ENCODE measurements at places on chromosomes 6 and 20. TPM values are rescaled to one million over a fixed set of nuclear protein-coding genes. Genes with fewer than 3 reads are reported as not detected.
A peak's percentile ranks its signal among the peaks of the same experiment; 100 is the strongest.

CENPW gene
- 64.4 TPM for total RNA-seq

IRF4 gene
- total RNA-seq = not detected

DNA sequence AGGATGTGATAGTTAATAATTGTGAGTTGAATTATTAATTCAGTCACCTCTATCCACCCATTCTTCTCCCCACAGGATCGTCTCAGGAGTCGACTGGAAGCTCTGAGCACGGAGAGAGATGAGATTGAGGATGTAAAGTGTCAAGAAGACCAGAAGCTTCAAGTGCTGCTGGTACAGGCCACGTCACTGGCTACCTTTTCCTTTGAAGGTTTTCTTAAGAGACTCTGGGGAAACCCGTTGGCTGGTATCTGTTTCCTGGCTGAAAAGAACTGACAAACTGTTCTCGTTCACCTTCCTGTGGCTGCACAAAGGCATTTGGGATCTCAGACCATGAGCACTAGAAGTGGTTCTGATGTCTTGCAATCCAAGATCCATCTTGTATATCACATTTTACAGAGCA is 3.8 kb downstream of the TRIM15 start:
- H3K27ac ChIP-seq = no peak overlapping the region
- H3K4me1 ChIP-seq = no peaks in the 10 kb centered on the region
- no peaks in the 10 kb centered on the region for H3K27me3 ChIP-seq

- no peak for DNase-seq
- H3K27me3 ChIP-seq = no peaks in the 10 kb centered on the region
- no peaks in the 10 kb centered on the region for H3K36me3 ChIP-seq
- no peak overlapping the region for H3K4me3 ChIP-seq
- no peak overlapping the region for H3K27ac ChIP-seq
Observed at GRCh38 chr6:167470101-167470835, 145.4 kb downstream of the TTLL2 start.

- H3K4me3 ChIP-seq = no peak overlapping the region
- no peak overlapping the region for H3K27ac ChIP-seq
- no peak for DNase-seq
Observed at GRCh38 chr6:29516108-29516507, 28.4 kb upstream of the MAS1L start.

- no peaks in the 10 kb centered on the region for H3K4me1 ChIP-seq
- no peaks in the 10 kb centered on the region for H3K27me3 ChIP-seq
- H3K27ac ChIP-seq = no peak overlapping the region
- no peaks in the 10 kb centered on the region for H3K36me3 ChIP-seq
- peak; percentile 34 for DNase-seq
- H3K4me3 ChIP-seq = no peak overlapping the region
Observed at GRCh38 chr6:127302728-127303660, 36.3 kb downstream of the RNF146 start.

- H3K4me3 ChIP-seq = no peak overlapping the region
- no peak for DNase-seq
- H3K36me3 ChIP-seq = no peaks in the 10 kb centered on the region
- no peak overlapping the region for H3K27ac ChIP-seq
- H3K4me1 ChIP-seq = no peaks in the 10 kb centered on the region
Observed at GRCh38 chr6:159931846-159932245, 37.0 kb upstream of the IGF2R start.

DNA sequence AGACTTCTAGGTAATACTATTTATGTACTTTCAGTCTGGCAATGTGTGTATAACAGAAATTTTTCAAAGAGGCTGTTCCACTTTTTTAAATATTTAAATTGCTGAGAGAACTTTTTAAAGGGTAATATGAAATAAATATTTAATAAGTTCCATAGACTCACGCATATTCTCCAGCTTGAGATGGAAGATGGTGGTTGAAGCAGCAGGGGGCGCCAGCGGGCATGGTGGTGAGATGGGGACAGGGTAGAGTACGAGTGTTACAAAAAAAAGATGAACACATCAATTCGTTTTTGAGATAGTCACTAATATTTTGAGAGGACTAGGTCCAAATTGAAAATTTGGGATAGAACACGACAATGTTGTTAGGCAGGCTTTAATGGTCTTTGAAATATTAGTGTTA is 68.4 kb downstream of the RSPO3 start:
- DNase-seq = peak; percentile 69
- no peak overlapping the region for H3K27ac ChIP-seq
- no peaks in the 10 kb centered on the region for H3K36me3 ChIP-seq

Measured in Caco-2 (cell line).